ENCODE measurements at places on chromosomes 7 and 10. TPM values are rescaled to one million over a fixed set of nuclear protein-coding genes. Genes with fewer than 3 reads are reported as not detected.

CLDN12 gene
- total RNA-seq, result 66.2 TPM

LRMDA gene
- 0.55 TPM for total RNA-seq

NPVF gene
- total RNA-seq, result not detected

SLC18A2 gene
- not detected for total RNA-seq

WDR86 gene
- not detected for total RNA-seq

IL6 gene
- 0.55 TPM for total RNA-seq

CYP3A5 gene
- 4.8 TPM for total RNA-seq

GRM8 gene
- not detected for total RNA-seq

HIBADH gene
- 81.4 TPM for total RNA-seq

NPC1L1 gene
- under 0.01 TPM for total RNA-seq

CDH23 gene
- 0.12 TPM for total RNA-seq

ASL gene
- total RNA-seq, result 56.8 TPM

TEX36 gene
- total RNA-seq, result not detected

CALML3 gene
- not detected for total RNA-seq

FGL2 gene
- total RNA-seq, result 0.22 TPM

UPK3B gene
- total RNA-seq, result not detected

COL17A1 gene
- total RNA-seq, result 0.33 TPM

INA gene
- 0.50 TPM for total RNA-seq

KCNMA1 gene
- total RNA-seq, result 169 TPM

CACNB2 gene
- total RNA-seq, result 0.33 TPM

EPHA1 gene
- 0.33 TPM for total RNA-seq

EVX1 gene
- total RNA-seq, result not detected

OPN4 gene
- not detected for total RNA-seq

PDE1C gene
- 0.12 TPM for total RNA-seq

SLC18A3 gene
- not detected for total RNA-seq

MORN4 gene
- 5.0 TPM for total RNA-seq

ANXA8L1 gene
- total RNA-seq, result not detected

Measured in uterine smooth muscle cell (primary cell).